ENCODE measurements at places on chromosomes 13 and 19.

GRCh38 chr19:51091895-51092873, 9.5 kb upstream of the KLK14 start:
- no peak for DNase-seq

- DNase-seq: no peak
Observed at GRCh38 chr13:70016116-70016515, 91.5 kb upstream of the ATXN8OS start.

DNA sequence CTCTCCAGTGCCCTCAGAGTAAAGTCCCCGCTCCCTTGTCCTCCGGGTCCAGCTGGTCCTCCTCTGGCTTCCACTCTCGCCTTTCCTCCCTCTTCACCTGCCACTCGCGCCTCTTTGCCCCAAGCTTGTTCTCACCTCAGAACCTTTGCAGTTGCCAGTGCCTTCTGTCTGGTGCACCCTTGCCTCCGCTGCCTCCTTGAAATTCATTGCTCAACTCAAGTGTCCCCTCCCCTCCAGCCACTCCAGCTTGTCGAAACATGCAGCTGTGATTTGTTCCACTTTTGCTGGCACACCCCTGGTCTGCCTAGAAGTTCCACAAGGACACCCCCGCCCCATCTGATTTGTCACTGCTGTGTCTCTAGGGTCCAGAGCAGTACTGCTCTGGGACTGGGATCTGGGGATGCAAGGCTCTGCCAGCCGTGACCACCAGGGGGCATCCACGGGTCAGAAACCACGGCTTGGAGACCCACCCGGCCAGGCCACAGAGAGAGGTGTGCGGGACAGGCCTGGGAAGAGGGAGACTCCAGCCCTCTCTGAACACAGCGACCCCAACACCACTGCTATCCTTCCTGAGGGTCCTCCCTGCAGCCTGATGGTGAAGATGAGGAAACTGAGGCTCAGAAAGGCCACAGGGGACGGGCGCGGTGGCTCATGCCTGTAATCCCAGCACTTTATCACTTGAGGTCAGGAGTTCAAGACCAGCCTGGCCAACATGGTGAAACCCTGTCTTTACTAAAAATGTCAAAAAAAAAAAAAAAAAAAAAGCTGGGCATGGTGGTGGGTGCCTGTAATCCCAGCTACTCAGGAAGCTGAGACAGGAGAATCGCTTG, 49.9 kb downstream of the AP1M1 start:
- DNase-seq: peak; percentile 74

- no peak for DNase-seq
Observed at GRCh38 chr13:102915393-102915930, 69.6 kb downstream of the ERCC5 start.

- no peak for DNase-seq
Observed at GRCh38 chr13:112446867-112447266, 70.7 kb downstream of the SPACA7 start.

- no peak for DNase-seq
Observed at GRCh38 chr13:106561551-106562170, 6.3 kb downstream of the ARGLU1 start.

- no peak for DNase-seq
Observed at GRCh38 chr13:111058796-111059506, 56.2 kb upstream of the ARHGEF7 start.

DNA sequence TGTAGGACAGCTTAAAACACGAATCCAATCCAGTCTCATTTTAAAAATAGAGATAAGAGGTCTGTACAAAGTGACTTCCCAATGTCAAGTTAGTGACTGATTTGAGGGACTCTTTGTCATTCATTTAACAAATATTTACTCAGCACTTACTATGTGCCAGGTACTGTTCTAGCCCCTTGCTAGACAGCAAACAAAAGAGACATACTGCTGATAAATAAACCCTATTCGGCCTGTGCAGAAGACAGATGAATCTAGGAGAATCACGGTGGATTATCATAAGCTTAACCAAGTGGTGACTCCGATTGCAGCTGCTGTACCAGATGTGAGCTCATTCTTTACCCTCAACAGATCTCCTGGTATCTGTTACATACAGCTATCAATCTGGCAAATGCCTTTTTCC, 6.4 kb upstream of the ELF1 start:
- DNase-seq: no peak

DNA sequence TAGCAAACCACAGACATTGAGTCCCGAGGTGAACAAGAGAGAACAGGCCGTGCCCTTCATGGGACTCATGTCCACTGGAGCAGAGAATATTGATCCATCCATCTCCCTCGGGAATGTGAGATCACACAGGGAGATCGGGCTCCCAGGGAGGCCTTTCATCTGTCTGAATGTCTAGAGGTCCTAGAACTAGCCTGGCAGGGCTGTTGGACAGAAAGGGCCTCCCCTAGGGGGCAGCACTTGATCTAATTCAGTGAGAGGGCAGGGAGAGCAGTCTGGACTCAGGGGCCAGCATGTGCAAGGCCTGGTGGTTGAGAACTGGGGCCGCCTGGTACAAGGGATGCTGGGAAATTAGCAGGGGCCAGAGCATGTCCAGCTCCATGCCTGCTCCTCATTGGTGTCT, 4.3 kb downstream of the RUVBL2 start:
- peak; percentile 68 for DNase-seq

DNA sequence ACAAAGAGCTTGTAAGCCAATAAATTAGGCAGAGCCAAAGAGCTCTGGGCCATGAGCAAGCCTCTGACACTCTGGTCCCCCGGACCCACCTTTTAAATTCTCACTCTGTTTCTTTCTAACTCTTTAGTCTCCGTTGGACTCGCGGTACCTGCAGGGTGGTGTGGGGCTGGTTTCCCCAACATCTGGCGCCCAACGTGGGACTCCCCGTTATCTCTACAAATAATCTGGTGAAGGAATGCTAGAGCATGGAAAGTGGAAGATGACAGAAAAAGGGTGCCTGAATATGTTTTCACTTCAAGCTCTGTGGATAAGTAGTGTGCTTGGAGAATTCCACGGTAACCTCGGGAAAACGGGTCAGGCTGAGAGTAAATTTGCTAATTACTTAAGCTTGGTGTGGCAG, 36.5 kb upstream of the CYP2B6 start:
- no peak for DNase-seq

DNA sequence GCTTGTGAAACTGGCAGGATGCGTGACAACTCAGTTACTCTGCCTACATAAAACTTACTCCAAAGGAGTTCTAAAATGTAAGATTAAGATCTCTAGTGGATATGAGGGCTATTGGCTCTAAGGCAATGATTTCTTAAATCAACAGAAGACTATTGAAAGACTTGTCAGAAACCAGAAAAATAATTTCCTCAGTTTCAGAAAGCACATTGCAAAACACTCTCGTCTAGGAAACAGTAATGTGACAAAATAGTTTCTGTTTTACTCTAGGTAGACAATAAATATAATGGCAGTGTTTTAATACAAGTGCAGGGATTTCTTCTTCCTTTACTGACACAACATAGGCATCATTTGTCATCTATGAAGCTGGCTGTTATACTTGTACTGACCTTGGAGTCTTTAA, 230.1 kb downstream of the KCTD12 start:
- DNase-seq: no peak

DNA sequence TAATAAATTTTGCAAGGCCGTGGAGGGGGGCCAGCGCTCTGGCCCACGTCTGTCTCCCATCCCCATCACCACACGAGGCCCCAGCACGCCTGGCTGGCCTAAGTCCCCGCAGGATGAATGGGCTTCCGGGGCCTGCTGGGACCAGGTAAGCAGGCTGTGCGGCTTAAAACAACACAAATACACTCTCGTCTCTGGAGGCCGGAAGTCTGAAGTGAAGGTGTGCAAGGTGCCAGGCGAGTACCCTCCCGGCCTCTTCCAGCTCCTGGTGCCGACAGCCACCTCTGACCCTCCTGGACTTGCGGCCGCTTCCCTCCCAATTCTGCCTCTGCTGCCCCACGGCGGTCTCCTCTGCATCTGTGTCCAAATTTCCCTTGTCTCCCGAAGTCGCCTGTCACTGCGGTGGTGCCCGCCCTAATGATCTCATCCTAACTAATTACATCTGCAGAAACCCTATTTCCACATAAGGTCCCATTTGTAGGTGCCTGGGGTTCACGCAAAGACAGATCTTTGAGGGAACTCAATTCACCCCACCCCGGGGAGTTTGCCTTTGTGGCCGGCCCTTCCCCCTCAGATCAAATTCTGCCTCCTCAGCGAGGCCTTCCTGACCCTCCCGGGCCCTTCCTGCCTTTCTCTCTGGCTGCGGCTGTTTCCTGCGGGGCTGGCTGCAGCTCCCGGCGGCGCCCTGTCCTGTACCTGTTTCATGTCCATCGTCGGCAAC, 8.1 kb upstream of the PTBP1 start:
- peak; percentile 42 for DNase-seq

DNA sequence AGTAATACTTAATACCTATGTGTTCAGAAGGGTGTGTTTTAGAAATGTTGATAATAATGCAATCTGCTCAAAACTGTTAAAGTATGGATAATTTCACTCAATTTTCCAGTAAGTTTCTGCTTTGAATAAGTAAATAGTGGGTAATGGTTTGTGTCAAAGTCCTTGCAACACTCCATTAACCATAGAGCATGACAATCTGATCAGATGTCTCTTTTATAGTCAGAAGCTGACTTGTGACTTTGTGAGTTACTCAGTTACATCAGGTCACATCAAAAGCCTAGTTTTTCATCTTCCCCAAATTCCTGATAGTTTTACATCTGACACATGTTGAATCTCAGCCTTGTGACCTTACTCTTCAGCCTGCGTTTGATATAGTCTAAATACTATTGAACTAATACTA, 338.0 kb downstream of the EFNB2 start:
- no peak for DNase-seq

- DNase-seq: no peak
Observed at GRCh38 chr13:20140487-20140886, 20.4 kb downstream of the GJA3 start.

GRCh38 chr13:32428581-32429432, 877 bp upstream of the N4BP2L1 start:
- no peak for DNase-seq

DNA sequence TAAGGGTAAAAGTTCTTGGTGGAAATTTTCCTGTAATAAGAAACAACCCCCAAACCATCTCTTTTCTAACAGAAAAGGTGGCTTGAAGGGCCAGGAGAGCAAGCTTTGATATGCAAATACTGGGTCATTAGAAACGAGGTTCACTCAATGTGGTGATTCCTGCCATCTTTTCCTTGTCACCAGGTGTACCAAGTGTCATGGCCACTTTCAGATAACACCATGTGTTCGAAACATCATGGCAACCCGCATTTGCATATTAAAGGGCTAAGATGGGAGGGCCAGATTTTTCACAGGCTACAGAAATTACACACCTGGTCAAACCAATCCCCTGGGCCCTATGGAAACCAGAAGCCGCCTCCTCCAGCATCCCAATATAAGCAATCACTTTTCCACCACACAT, 15.3 kb downstream of the LGALS16 start:
- DNase-seq: no peak

GRCh38 chr13:77751513-77752456, 54.3 kb downstream of the SLAIN1 start:
- peak; percentile 53 for DNase-seq

DNA sequence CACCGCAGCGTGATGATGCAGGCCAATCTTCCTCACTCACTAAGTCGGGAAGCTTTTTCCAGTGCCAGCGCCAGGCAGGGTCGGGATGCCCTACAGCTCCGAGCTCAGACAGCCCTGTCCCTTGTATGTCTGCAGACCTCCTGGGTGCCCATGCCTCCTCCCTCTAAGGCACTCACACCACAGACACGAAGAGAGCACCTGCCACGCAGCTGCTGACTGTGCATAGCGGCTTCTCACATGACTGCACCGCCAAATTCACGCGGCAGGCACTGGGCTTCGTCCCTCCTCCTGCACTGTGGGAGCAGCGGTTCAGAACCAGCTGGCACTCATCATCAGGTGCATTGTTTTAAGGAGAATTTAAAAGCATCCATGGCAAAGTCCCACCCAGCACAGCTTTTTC, 88.1 kb downstream of the SLC7A1 start:
- no peak for DNase-seq

- no peak for DNase-seq
Observed at GRCh38 chr19:33759356-33759755, 37.3 kb upstream of the KCTD15 start.

- DNase-seq: no peak
Observed at GRCh38 chr19:47421244-47421786, 2.0 kb upstream of the MEIS3 start.

- no peak for DNase-seq
Observed at GRCh38 chr19:34493649-34494044, 12.1 kb downstream of the WTIP start.

DNA sequence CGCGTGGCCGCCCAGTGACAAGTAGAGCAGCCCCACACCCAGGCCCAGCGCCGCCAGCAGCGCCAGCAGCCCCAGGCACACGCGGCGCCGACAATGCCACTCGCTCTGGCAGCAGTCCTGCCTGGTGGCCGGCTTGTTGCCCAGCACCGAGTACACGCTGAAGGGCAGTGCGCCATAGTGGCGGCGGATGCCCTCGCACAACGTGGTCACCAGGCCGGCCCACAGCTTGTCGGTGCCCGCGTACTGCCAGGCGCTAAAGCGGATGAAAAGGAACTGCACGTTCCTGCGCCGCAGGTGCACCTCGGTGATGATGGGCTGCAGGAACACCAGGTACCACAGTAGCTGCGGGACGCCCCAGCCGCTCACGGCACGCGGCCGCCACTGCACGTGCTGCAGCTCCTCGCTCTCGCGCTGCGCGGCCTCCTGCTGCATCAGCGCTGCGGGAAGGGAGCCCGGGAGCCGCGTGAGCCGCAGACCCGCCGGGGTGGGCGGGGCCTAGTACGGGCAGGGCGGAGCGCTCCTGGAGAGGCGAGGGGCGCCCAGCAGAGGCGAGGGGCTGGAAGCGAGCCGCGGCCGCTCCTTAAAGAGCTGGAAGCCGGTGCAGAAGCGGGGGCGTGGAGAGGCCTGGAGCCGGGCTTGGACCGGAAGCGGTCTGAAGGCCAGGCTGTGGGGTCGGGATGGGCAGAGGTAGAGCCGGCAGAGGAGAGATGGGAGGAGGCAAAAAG, 7.3 kb downstream of the NKPD1 start:
- DNase-seq: no peak

DNA sequence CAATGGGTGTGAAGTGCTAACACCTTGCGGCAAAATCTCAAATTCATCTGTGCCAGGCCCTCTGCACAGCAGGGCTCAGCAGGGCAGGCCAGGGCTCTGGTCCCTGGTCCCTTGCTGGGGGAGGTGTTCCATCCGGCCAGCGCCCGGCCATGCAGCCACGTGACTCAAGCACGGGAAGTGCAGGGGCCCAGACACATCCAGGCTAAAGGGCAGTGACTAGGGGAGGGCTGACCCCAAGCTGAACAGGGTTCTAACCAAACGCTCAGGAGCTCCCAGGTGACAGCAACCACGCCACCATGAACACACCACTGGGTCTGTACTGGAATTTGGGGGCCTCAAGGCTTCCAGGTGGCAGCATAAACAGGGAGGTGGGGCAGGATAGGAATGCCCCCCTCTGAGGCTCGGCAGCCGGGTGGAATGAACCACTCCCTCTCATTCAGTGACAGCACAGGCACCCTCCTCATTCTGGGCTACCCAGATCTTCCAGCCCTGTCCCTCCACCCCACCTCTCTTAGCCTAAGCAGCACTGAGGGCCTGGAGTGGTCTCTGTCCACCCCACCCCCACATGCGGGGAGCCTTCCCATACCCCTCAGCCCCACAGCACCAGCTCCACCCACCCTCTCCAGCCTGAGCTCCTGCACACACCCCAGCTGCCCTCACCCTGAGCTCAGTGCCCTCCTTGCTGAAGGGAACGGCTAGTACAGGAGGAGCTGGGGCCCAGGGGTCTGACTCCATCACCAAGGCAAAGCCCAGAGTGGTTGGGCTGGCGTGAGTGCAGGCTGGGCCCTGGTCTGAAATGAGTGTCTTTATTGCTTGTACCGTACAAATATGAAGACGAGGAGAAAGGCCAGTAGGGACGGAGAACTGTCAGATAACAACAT, 5.3 kb upstream of the CCNP start:
- no peak for DNase-seq
